ENCODE measurements at places on chromosomes 12 and 14. TPM values are rescaled to one million over a fixed set of nuclear protein-coding genes. Genes with fewer than 3 reads are reported as not detected.

The RASSF9 gene
- polyA plus RNA-seq: 0.02 TPM

The CCDC175 gene
- polyA plus RNA-seq: not detected

The C12orf50 gene
- polyA plus RNA-seq: not detected

The SLCO1A2 gene
- polyA plus RNA-seq: 6.7 TPM

All from H1 (cell line).